A549 treated with ZK216348 at 1 μM for 4 hours (cell line): ENCODE measurements at places on chromosomes 2 and 18. TPM values are rescaled to one million over a fixed set of nuclear protein-coding genes. Genes with fewer than 3 reads are reported as not detected.

Gene PSMA8
- total RNA-seq: not detected in 5 replicates

Gene CARF
- 1.2 to 1.9 TPM (median 1.4 TPM) in 5 replicates for total RNA-seq

Gene RMDN2
- 4.2 to 5.8 TPM (median 4.3 TPM) in 5 replicates for total RNA-seq

Gene GCG
- total RNA-seq: not detected in 5 replicates

Gene KCNJ3
- not detected in 5 replicates for total RNA-seq

Gene IMPA2
- total RNA-seq: 44.5 to 74.9 TPM (median 69.1 TPM) in 5 replicates

Gene ING5
- 22.2 to 24.1 TPM (median 23.2 TPM) in 5 replicates for total RNA-seq

Gene SLC16A14
- total RNA-seq: 0.64 to 1.0 TPM (median 0.99 TPM) in 5 replicates

Gene PRPF40A
- total RNA-seq: 67.7 to 101 TPM (median 89.0 TPM) in 5 replicates

Gene RAD51AP2
- total RNA-seq: not detected in 5 replicates
